Transverse colon (tissue), 4 donors: ENCODE measurements at places on chromosomes 3 and 15. TPM values are rescaled to one million over a fixed set of nuclear protein-coding genes. Genes with fewer than 3 reads are reported as not detected.

- no peaks in the 10 kb centered on the region for H3K36me3 ChIP-seq
- no peaks in the 10 kb centered on the region for H3K27me3 ChIP-seq
Measured at GRCh38 chr3:175413926-175414325, 554.8 kb downstream of the NAALADL2 start.

The CLSTN2 gene
- 1.8 TPM for total RNA-seq

The SPESP1 gene
- total RNA-seq, result not detected

The GOLGA8S gene
- not detected for total RNA-seq

- no peak overlapping the region for H3K27ac ChIP-seq
- no peak overlapping the region for H3K4me3 ChIP-seq
- H3K36me3 ChIP-seq, result peaks cover 11% of the 10 kb centered on the region
- no peak for DNase-seq
- H3K4me1 ChIP-seq, result no peaks in the 10 kb centered on the region
Measured at GRCh38 chr3:111936967-111937366, 41.9 kb upstream of the ABHD10 start.

DNA sequence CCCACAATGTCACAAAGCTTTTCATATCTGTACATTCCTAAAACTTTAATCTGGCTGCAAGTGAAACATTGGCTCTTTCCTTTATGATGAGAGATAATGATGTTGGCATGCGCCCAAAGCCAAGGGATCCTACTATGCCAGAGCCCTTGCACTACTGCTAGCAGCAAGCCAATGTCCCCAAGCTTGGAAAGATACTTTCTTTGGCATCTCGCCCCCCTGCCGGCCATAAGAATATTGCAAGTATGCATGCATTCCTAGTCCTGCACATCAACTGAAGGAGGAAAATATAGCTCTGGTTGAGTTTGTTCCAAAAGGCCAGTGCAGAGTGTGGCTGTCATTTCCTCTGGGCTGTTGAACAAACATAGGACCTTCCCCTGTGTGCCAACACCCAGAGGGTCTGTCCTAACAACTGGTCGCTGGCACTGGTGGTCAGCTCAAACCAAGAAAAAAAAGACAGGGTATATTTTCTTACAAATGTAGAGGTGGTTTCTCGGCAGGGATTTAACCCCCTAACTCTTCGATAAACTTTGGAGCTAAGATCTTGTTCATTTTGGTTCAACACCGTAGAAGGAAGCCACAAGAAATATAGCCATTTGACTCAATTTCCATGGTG is 120.9 kb upstream of the ZBED2 start:
- no peak overlapping the region for H3K27ac ChIP-seq
- DNase-seq, result peak; percentile 62
- H3K4me3 ChIP-seq, result no peak overlapping the region
- no peaks in the 10 kb centered on the region for H3K36me3 ChIP-seq

The CHRM5 gene
- total RNA-seq, result not detected

- no peaks in the 10 kb centered on the region for H3K36me3 ChIP-seq
- no peak overlapping the region for H3K4me3 ChIP-seq
- H3K4me1 ChIP-seq, result peaks cover under 1% of the 10 kb centered on the region
- no peaks in the 10 kb centered on the region for H3K27me3 ChIP-seq
- no peak for DNase-seq
Measured at GRCh38 chr15:49101536-49101935, 53.9 kb downstream of the COPS2 start.

The CDAN1 gene
- 37.0 TPM for total RNA-seq

DNA sequence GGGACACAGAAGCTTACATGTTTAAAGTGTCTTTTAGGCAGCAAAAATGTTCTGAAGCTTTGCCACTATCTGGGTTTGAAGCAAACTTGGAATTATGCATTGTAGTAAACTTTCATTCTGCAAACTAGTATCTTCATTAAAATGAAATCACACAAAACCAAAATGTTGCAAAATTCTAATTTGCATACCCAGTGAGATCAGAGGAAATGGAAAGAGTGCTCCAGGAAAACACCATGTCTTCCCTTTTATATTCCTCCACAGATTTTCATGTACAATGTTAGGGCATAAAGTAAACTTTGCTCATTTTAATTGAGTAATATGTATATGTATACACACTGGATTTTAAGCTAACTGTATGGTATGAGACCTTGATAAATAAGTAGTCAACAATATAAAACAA is 23.9 kb downstream of the ANO10 start:
- H3K4me3 ChIP-seq, result no peak overlapping the region
- DNase-seq, result no peak

GRCh38 chr3:188306435-188307005 is 152.6 kb downstream of the LPP start:
- H3K36me3 ChIP-seq, result no peaks in the 10 kb centered on the region
- no peak for DNase-seq
- peaks cover 12% of the 10 kb centered on the region for H3K4me1 ChIP-seq
- no peak overlapping the region for H3K4me3 ChIP-seq

The SLC22A14 gene
- not detected for total RNA-seq

DNA sequence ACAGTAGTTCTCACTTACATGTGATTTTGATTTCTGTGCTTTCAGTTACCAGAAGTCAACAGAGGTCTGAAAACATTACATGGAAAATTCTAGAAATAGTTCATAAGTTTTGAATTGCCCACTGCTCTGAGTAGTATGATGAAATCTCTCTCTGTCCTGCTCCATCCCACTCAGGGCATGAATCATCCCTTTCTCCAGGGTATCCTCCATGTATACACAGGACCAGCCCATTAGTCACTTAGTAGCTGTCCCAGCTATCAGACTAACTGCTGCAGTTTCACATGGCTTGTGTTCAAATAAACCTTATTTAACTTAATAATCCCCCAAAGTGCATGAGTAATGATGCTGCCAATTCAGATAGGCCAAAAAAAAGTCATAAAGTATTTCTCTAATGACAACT is 38.6 kb downstream of the EPHA3 start:
- no peaks in the 10 kb centered on the region for H3K4me1 ChIP-seq
- H3K27ac ChIP-seq, result no peak overlapping the region
- DNase-seq, result no peak
- H3K36me3 ChIP-seq, result no peaks in the 10 kb centered on the region
- no peak overlapping the region for H3K4me3 ChIP-seq

- no peaks in the 10 kb centered on the region for H3K27me3 ChIP-seq
- H3K36me3 ChIP-seq, result peaks cover 18% of the 10 kb centered on the region
- peak; percentile 19 for DNase-seq
- H3K4me1 ChIP-seq, result peaks cover 5% of the 10 kb centered on the region
- no peak overlapping the region for H3K4me3 ChIP-seq
- peak overlapping the region; percentile 38 for H3K27ac ChIP-seq
Measured at GRCh38 chr3:32743934-32744333, 58.9 kb downstream of the CNOT10 start.

- no peak overlapping the region for H3K4me3 ChIP-seq
- no peak for DNase-seq
- no peak overlapping the region for H3K27ac ChIP-seq
- H3K36me3 ChIP-seq, result no peaks in the 10 kb centered on the region
- no peaks in the 10 kb centered on the region for H3K27me3 ChIP-seq
- peaks cover 6% of the 10 kb centered on the region for H3K4me1 ChIP-seq
Measured at GRCh38 chr15:38698254-38698653, 133.6 kb upstream of the RASGRP1 start.

DNA sequence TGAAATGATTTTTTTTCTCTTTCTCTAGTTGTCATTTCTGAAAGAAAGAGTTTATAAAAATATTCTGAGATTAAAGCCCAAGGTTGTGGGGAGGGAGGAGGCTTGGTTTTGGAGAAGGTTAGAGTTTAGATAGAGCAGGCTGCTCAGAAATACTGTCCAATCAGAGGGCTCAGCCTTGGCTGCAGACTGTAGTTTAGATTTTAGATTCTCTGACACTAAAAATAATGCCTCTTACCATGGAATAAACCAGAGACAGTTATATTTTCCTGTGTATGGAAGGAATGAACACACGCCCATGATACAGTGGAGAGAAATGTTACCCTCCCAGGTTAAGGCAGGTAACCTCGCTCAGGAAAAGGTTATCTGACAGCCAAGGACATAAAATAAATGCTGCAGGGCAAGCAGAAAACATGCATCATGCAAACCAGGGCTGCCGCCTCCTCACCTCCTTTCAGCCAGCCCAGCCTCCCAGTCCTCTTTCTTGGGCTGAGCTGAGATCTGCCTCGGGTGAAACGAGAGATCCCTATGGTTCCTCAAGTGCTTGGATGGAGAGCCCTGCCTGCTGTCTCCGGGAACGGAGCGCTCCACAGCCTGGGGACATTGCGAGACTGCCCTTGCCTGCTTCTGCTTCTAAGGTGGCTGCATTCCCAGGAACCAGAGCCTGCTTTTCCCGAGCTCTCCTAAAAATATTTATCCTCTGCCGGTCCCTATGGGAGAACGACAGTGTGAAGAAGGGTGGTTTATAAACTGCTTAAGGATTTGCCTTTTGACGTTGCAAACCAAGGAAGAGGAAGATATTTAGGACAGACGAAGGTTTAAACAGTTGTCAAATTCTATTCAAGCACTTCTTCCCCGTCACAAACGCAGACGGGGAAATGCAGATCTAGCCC is 848 bp downstream of the NCEH1 start:
- peak; percentile 41 for DNase-seq
- no peaks in the 10 kb centered on the region for H3K36me3 ChIP-seq
- peaks cover 21% of the 10 kb centered on the region for H3K4me1 ChIP-seq
- no peaks in the 10 kb centered on the region for H3K27me3 ChIP-seq
- peak overlapping the region; percentile 92 for H3K27ac ChIP-seq
- peak overlapping the region; percentile 51 for H3K4me3 ChIP-seq

- H3K4me3 ChIP-seq, result no peak overlapping the region
- H3K4me1 ChIP-seq, result peaks cover 27% of the 10 kb centered on the region
- peak overlapping the region; percentile 38 for H3K27ac ChIP-seq
- no peaks in the 10 kb centered on the region for H3K27me3 ChIP-seq
- H3K36me3 ChIP-seq, result no peaks in the 10 kb centered on the region
- peak; percentile 64 for DNase-seq
Measured at GRCh38 chr3:51681453-51681852, 10.4 kb downstream of the TEX264 start.

The ONECUT1 gene
- not detected for total RNA-seq
